Hepatocyte (in vitro differentiated cells): ENCODE measurements at places on chromosomes 13 and 19. TPM values are rescaled to one million over a fixed set of nuclear protein-coding genes. Genes with fewer than 3 reads are reported as not detected.
A peak's percentile ranks its signal among the peaks of the same experiment; 100 is the strongest.

- H3K4me1 ChIP-seq, result no peaks in the 10 kb centered on the region
- DNase-seq, result no peak
- no peak overlapping the region for H3K27ac ChIP-seq
These were observed 26.7 kb upstream of the POP4 start for GRCh38 chr19:29579308-29579910.

DNA sequence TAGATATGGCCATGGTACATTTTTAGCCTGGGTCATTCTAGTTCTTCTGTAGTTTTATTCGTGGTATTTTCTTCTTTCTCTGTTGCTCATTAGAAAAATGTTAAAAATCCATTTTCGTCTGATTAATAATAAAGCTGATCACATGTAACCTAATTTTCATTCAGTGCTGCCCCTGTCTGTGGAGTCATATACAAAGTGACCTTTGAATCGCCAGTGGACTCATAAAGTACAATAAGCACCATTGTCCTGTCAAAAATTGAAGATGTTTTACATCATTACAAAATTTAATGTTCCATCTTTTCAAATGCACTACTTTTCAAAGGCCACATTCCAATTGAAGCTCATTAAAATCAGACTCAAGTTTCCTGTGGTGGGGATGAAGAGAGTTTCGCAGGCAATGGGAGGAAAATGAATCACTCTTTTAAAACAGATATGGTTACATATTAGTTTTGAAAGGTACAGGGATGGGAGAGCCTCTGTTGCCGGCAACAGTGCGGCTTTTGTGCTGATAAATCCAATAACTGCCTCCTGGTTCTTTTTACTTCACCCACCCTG lies 205.4 kb downstream of the ZNF536 start:
- H3K36me3 ChIP-seq, result no peaks in the 10 kb centered on the region
- no peaks in the 10 kb centered on the region for H3K4me1 ChIP-seq
- no peaks in the 10 kb centered on the region for H3K27me3 ChIP-seq
- DNase-seq, result no peak

GRCh38 chr13:37123337-37123736 lies 17.9 kb upstream of the CSNK1A1L start:
- no peak for DNase-seq
- no peaks in the 10 kb centered on the region for H3K27me3 ChIP-seq
- no peak overlapping the region for H3K4me3 ChIP-seq
- H3K4me1 ChIP-seq, result no peaks in the 10 kb centered on the region

Gene ZNF441
- polyA plus RNA-seq, result 2.9 and 6.4 TPM in 2 replicates

DNA sequence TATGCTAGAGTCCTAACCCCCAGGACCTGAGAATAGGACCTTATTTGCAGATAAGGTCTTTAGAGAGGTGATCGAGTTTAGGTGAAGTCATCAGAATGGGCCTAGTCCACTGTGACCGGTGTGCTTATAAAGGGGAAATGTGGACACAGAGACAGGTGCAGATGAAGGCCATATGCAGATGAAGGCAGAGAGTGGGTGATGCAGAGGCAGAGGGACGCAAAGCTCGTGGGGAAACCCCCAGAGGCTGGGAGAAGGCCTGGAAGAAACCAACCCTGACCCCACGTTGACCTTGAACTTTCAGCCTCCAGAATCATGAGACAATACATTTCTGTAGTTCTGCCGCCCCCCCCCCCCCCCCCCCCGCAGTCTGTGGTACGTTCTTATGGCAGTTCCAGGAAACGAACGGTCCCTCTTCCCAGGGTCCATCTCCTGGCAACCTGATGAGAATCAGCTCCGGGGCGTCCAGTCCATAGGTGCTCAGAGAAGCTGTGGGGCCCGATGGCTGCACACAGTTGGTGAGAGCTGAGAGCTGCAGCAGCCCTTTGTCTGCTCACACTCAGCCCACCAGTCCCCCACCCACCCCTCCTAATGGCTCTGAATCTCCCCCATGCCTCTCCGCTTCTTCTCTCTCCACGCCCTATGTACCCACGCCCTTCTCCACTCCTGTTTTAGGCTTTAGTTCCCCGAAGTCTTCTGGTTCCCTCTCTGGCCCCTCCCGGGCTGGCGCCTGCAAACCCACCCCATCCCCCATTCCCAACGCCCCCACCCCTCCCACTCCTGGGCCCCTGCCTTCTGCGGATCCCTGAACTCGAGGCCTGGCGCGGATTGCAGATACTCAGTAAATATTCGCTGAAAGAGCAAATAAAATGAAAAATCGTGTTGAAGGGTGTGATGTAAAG lies 218.3 kb upstream of the MAB21L1 start:
- H3K27me3 ChIP-seq, result no peaks in the 10 kb centered on the region
- no peak for DNase-seq
- H3K27ac ChIP-seq, result peak overlapping the region; percentile 78
- H3K4me3 ChIP-seq, result no peak overlapping the region
- peaks cover 21% of the 10 kb centered on the region for H3K4me1 ChIP-seq

DNA sequence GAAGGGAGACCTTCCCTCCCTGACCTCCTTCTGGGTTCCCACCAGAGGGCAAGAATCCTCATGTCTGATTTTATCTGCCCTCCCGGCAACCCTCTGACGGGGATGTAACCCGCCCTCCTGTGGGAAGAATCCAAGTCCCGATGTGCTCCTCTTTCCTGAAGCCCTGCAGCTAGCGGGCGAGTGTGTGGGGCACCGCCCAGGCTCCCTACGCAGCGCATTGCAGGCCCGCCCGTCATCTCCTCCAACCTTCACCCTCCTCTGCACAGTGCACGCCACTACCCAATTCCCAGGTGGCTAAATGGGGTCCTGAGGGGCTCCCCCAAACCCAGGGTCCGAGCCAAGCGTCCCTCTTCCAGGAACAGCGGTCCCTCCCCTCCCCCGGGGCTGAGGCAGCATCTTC lies 7.3 kb downstream of the LAIR1 start:
- no peaks in the 10 kb centered on the region for H3K36me3 ChIP-seq
- no peak for DNase-seq
- no peaks in the 10 kb centered on the region for H3K27me3 ChIP-seq
- H3K4me1 ChIP-seq, result no peaks in the 10 kb centered on the region
- no peak overlapping the region for H3K4me3 ChIP-seq

- H3K27me3 ChIP-seq, result peaks cover 12% of the 10 kb centered on the region
- H3K4me1 ChIP-seq, result peaks cover 5% of the 10 kb centered on the region
- H3K4me3 ChIP-seq, result no peak overlapping the region
- H3K27ac ChIP-seq, result peak overlapping the region; percentile 74
These were observed 1.4 kb upstream of the KCNN1 start for GRCh38 chr19:17965370-17966128.

- peak overlapping the region; percentile 28 for H3K27ac ChIP-seq
- H3K4me3 ChIP-seq, result no peak overlapping the region
- H3K27me3 ChIP-seq, result no peaks in the 10 kb centered on the region
- H3K36me3 ChIP-seq, result no peaks in the 10 kb centered on the region
These were observed 237.0 kb downstream of the LACC1 start for GRCh38 chr13:44116562-44117332.

Gene PHLDB3
- 23.4 and 29.0 TPM in 2 replicates for polyA plus RNA-seq

Gene TBXA2R
- 1.2 and 2.0 TPM in 2 replicates for polyA plus RNA-seq

Gene IGFL2
- polyA plus RNA-seq, result 17.2 and 22.9 TPM in 2 replicates

DNA sequence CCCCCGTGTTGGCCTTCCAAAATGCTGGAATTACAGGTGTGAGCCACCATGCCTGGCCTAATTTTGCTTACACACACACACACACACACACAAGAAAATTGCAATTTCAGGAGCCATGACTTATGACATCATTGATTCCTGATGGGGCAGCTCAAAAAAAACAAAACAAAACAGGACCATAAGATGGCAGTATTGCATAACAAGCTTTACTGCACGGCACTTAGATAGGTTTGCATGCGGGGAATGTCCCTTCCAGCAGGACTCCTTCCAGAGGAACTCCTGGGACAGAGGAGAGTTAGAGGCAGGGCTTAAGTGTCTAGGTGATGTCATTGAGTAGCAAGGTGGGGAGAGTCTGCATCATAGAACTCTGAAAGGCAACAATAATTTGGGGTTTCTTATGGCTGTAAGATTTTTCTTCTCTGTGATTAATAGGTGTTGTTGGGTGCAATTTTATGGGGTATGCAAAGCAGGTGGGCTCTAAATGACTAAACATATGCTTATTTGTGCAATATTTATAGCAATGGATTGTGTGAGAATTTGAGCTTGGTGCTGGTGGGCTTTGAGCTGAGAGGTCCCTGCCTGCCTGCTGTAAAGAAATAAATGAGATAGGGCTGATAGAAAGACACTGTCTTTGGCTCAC lies 9.0 kb upstream of the ACSBG2 start:
- no peaks in the 10 kb centered on the region for H3K27me3 ChIP-seq
- H3K4me1 ChIP-seq, result no peaks in the 10 kb centered on the region
- no peaks in the 10 kb centered on the region for H3K36me3 ChIP-seq
- peak; percentile 50 for DNase-seq

GRCh38 chr13:25281193-25281934 lies 5.9 kb downstream of the MTMR6 start:
- H3K27me3 ChIP-seq, result no peaks in the 10 kb centered on the region
- H3K27ac ChIP-seq, result no peak overlapping the region
- H3K4me3 ChIP-seq, result no peak overlapping the region
- no peaks in the 10 kb centered on the region for H3K4me1 ChIP-seq

GRCh38 chr19:19502808-19503602 lies 12.3 kb downstream of the TSSK6 start:
- no peak for DNase-seq
- no peaks in the 10 kb centered on the region for H3K36me3 ChIP-seq
- H3K4me3 ChIP-seq, result no peak overlapping the region

DNA sequence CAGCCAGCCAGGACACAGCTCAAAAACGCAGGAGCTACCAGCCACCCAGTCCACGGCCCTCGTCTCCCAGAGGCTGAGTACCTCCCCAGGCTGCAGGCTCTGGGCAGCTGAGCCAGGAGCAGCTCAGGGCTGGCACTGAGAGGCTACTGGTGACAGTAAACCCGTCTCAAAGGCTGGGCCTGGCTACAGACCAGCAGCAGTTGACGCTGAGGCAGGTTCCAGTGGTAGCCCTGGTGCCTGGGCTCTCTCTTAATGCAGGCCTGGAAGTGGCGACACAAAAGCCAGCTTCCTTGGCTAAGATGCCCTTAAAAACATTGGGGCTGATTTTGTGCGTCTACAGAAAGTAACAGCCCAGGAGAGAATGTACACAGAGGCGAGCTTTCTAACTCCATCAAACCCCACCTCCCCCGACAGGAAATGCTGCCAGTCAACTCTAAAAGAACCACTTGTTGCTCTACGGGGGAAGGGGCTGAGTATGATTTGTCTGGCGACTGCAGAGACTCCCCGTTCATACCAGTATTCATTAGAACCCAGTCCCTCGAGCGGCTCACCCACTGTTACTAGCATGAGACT lies 126.3 kb downstream of the STK24 start:
- H3K4me1 ChIP-seq, result peaks cover 7% of the 10 kb centered on the region
- no peaks in the 10 kb centered on the region for H3K36me3 ChIP-seq
- H3K4me3 ChIP-seq, result no peak overlapping the region
- H3K27ac ChIP-seq, result peak overlapping the region; percentile 51

GRCh38 chr13:73879346-73880015 lies 254.7 kb downstream of the KLF12 start:
- no peaks in the 10 kb centered on the region for H3K4me1 ChIP-seq
- H3K27ac ChIP-seq, result no peak overlapping the region
- no peak overlapping the region for H3K4me3 ChIP-seq

DNA sequence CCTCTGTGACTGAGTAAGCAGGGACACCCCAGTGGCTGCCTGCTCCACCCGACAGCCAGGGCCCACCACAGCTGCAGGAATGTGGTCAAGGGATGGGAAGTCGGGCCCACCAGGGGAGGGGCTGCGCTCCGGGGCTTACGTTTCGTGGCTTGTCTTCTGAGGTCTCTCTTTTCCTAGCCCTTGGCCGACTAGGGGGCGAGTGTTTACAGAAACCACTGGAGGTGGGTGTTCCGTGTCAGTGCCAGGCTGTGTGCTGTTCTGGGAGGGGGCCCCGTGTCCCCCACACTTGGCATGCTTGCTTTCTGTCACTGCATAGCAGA lies 4.5 kb downstream of the ADAT3 start:
- no peak overlapping the region for H3K4me3 ChIP-seq
- H3K27ac ChIP-seq, result peak overlapping the region; percentile 51
- no peaks in the 10 kb centered on the region for H3K36me3 ChIP-seq
- no peaks in the 10 kb centered on the region for H3K27me3 ChIP-seq

Gene PET100
- polyA plus RNA-seq, result 296 and 312 TPM in 2 replicates

Gene ELSPBP1
- 0.28 and 1.9 TPM in 2 replicates for polyA plus RNA-seq
